Activated naive CD8-positive, alpha-beta T cell treated with anti-CD3 and anti-CD28 coated beads, Interleukin-2, amount 50 U/mL, for 16 hours (primary cell): ENCODE measurements at places on chromosomes 5 and 9.

DNA sequence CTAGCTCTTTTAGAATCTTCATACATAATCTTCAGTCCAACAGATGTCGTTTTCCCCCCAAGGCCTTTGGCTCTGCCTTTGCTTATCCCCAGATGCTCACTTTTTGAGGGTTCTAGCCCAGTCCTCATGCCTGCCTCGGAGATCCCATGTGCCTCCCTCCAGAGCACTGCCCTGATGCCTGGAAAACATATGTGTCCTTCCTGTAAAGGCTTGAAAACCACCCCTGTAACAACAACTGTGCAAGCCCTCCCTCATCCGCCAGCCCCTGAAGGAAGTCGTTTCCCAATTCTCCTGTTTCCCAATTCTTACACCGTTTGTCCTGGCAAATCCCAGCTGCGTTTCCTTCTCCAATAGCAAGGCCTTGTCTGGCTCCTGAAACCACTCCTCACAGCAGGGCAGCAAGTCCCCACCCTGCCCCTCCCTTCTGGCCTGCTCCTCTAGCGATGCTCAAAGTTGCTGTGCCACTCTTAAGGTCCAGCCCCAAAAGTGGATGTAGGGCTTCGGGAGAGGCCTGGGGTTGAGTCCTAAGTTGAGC is 52.2 kb downstream of the SLC36A1 start:
- no peak for DNase-seq

GRCh38 chr5:79086116-79086515 is 16.5 kb downstream of the BHMT2 start:
- no peak for DNase-seq

GRCh38 chr5:81212211-81212751 is 20.8 kb upstream of the CKMT2 start:
- DNase-seq: no peak

GRCh38 chr9:84266087-84266561 is 74.4 kb downstream of the SLC28A3 start:
- no peak for DNase-seq
